ENCODE measurements at places on chromosomes 6 and 20.
A peak's percentile ranks its signal among the peaks of the same experiment; 100 is the strongest.

- DNase-seq = no peak
Measured at GRCh38 chr20:41347523-41348429, 7.2 kb downstream of the LPIN3 start.

DNA sequence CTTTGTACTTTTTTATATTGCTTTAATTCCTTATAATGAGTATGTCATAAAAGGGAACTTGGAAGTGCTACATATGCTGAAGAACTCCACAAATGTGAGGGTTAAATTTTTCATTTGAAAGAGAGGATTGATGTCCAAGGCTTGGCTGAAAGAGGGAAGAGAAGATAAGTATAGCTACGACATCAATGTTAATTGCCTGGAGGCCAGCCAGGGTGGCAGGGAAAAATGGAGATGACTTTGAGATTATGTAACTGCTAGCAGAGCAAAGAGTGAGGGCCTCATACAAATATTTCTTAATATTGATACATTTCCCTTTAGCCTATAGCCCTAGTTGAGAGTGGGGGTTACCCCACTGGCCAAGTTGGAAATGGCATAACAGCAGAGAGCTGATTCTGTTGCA is 24.8 kb upstream of the RIMS4 start:
- no peak for DNase-seq

GRCh38 chr6:152147269-152147668 is 339.8 kb downstream of the ESR1 start:
- DNase-seq = no peak

- DNase-seq = peak; percentile 100
Measured at GRCh38 chr6:158040051-158040803, 58.6 kb downstream of the SYNJ2 start.

DNA sequence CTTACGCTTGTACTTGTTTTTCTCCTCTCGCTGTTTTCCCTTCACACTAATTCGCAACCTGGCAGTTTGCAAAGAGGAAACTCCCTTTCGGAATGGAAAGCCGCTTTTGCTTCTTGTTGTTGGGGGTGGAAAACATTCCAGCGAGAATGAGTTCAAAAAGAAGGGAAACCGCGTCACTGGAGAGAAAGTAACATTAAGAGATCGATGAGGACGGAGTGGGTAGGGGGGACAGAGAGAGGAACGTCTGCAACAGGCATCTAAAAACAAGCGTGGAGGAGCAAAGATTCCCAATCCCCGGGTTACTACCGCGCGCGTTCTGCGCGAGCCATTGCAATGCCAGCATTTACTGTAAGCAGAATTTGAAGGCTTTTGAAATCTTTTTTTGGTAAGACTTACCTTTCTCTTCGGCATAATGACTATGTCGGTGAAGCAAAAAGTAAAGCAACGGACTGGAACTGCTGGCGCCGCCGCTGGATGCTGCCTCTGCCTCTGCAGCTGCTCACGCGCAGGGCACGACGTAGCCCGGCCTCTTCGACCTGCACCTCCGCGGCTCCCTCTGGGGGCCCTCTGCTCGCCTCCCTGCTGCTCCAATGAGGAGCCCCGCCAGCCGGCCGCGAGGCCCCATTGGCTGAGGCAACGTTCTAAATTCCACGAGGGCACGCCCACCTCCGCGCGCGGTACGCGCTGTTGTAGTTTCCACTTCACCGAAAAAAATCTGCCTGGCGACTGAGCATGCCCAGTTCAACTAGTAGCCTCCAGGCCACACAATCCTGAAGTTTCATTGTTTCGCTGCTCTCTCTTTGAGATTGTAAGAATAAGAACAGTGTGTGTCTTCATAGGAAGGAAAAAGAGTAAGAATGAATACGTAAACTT is at the start of gene HMGN3:
TSS of gene HMGN3 (minus strand) at position 533 of the 873 bp plus-strand sequence.
- DNase-seq = peak; percentile 92

Measured in ELR (cell line).